ENCODE measurements at places on chromosomes 4 and X.

DNA sequence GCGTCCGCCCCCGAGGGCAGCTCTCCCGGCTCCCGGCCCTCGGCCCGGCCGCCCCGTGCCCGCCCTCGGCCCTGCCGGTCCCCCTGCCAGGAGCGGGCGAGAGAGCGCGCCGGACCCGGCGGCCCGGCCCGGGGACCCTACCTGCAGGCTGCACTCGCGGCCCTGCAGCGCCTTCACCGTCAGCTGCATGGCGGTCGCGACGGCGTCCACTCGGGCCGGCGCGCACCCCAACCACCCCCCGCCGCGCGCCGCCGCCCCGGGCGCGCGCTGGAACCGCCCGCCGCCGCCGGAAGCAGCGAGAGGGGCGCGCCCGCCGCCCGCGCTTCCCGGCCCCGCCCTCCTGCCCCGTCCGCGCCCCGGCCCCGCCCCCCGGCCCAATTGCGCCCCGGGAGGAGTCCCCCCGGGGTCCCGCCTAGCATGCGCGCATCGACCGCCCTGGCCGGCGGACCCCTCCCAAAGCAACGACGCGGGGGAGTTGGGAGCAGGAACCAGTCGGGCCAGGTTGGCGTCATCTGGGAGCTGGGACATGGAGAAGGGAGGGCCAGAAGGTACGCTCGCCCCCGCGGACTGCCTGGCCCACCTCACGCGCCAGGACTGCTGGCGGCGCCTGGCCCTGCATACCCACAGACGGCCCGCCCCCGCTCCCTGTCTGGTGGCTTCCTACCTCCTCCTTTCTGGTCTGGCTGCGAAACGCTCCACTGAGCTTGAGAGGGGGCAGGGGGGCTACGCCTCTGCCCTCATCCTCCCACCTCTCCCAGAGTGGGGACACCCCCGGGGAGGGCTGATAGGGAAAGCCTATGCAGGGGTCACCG, at the start of gene UBL4A:
UBL4A (minus strand) TSS at position 220 of the 812 bp plus-strand sequence; CDS start at position 189, 31 bp downstream.
- no peaks in the 10 kb centered on the region for H3K27me3 ChIP-seq
- H3K36me3 ChIP-seq = peaks cover 4% of the 10 kb centered on the region
- peak within 1 kb of the TSS; percentile 72 for H3K4me3 ChIP-seq
- peak; percentile 75 for DNase-seq
- no peaks in the 10 kb centered on the region for H3K4me1 ChIP-seq

DNA sequence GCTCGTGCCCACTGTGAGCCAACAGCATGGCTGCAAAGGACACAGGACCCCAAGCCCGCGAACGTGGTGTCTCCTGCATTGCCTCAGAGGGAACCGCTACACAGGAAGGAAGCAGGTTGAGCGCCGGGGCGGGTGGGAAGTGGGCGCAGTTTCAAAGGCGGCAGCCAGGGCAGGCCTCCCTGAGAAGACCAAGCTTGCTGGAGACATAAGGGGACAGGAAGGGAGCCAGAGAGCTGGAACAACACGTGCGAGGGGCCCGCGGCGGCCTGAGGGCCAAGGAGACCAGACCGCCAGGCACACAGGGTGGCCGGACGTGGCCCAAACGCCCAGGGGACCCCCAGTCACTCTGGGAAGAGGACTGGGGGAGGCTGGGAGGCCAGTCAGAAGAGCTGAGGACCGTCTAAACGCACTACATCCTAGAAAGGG, 32.0 kb downstream of the CTBP1 start:
- H3K36me3 ChIP-seq = peaks cover 32% of the 10 kb centered on the region
- H3K27me3 ChIP-seq = no peaks in the 10 kb centered on the region
- no peak overlapping the region for H3K4me3 ChIP-seq
- DNase-seq = no peak
- H3K4me1 ChIP-seq = no peaks in the 10 kb centered on the region

GRCh38 chrX:22922961-22923360, 76.8 kb upstream of the DDX53 start:
- H3K4me1 ChIP-seq = no peaks in the 10 kb centered on the region
- no peak overlapping the region for H3K27ac ChIP-seq
- no peaks in the 10 kb centered on the region for H3K36me3 ChIP-seq

GRCh38 chr4:128560754-128561495, 248.6 kb upstream of the JADE1 start:
- DNase-seq = peak; percentile 61
- H3K27ac ChIP-seq = no peak overlapping the region

GRCh38 chrX:145729635-145730034, 88.0 kb upstream of the SLITRK2 start:
- no peaks in the 10 kb centered on the region for H3K27me3 ChIP-seq
- H3K4me3 ChIP-seq = no peak overlapping the region
- no peaks in the 10 kb centered on the region for H3K4me1 ChIP-seq
- DNase-seq = no peak

GRCh38 chrX:2820136-2820771, 8.5 kb upstream of the GYG2 start:
- no peaks in the 10 kb centered on the region for H3K4me1 ChIP-seq
- no peaks in the 10 kb centered on the region for H3K36me3 ChIP-seq
- no peaks in the 10 kb centered on the region for H3K27me3 ChIP-seq
- DNase-seq = peak; percentile 32
- no peak overlapping the region for H3K4me3 ChIP-seq
- H3K27ac ChIP-seq = no peak overlapping the region

DNA sequence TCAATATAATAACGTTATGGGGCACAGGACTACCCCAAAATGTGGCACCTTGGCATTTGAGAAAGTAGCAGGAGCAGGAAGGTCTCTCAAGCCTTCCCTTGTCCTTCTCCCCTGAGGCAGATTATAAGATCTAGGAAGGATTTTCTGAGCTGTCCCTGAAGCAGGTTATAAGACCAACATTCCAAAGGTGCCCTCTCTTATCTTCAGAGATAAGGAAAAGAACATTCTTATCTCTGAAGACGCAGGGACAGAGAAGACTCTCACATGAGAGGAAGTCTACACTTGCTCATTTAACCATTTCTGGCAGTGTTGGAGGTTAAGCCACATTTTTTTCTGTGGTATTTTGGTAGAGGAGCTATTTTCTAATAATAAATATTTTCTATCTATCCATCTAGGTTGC, 437.9 kb upstream of the MAOA start:
- H3K4me1 ChIP-seq = no peaks in the 10 kb centered on the region
- H3K27me3 ChIP-seq = no peaks in the 10 kb centered on the region
- DNase-seq = no peak
- no peak overlapping the region for H3K27ac ChIP-seq

GRCh38 chr4:16608123-16608522, 290.3 kb downstream of the LDB2 start:
- H3K27me3 ChIP-seq = no peaks in the 10 kb centered on the region
- H3K27ac ChIP-seq = no peak overlapping the region
- no peaks in the 10 kb centered on the region for H3K36me3 ChIP-seq
- DNase-seq = no peak
- H3K4me1 ChIP-seq = peaks cover 4% of the 10 kb centered on the region

GRCh38 chrX:45699158-45699557, 498.5 kb upstream of the DIPK2B start:
- no peak for DNase-seq
- H3K27me3 ChIP-seq = no peaks in the 10 kb centered on the region
- no peak overlapping the region for H3K4me3 ChIP-seq
- no peaks in the 10 kb centered on the region for H3K4me1 ChIP-seq

GRCh38 chrX:55056820-55057674, 17.8 kb upstream of the PAGE2B start:
- H3K27me3 ChIP-seq = no peaks in the 10 kb centered on the region
- H3K27ac ChIP-seq = peak overlapping the region; percentile 44
- no peak overlapping the region for H3K4me3 ChIP-seq
- no peak for DNase-seq
- no peaks in the 10 kb centered on the region for H3K36me3 ChIP-seq
- no peaks in the 10 kb centered on the region for H3K4me1 ChIP-seq

DNA sequence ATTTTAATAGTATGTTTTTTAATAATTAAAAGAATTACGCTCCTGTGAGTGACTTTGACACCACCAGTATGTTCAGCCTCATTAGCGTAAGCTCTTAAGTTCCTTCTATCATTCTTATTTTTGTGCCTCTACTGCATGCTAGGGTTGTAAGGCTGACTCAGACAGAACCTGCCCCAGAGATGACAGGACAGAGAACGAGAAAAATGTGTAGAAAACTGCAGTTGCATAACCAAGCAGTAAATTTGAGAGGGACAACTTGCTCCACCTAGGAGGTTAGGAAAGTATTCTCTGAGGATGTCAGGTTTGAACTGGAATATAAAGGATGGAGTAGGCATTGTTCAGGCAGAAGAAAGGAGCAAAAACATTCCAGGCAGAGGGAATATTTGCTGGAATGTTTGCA, 98.7 kb downstream of the NFKB1 start:
- no peak overlapping the region for H3K4me3 ChIP-seq
- no peak overlapping the region for H3K27ac ChIP-seq
- no peak for DNase-seq
- H3K27me3 ChIP-seq = no peaks in the 10 kb centered on the region

- no peak overlapping the region for H3K27ac ChIP-seq
- no peaks in the 10 kb centered on the region for H3K36me3 ChIP-seq
- H3K27me3 ChIP-seq = peaks cover 28% of the 10 kb centered on the region
- no peak for DNase-seq
Observed at GRCh38 chr4:6658209-6658595, 17.7 kb downstream of the MRFAP1 start.

DNA sequence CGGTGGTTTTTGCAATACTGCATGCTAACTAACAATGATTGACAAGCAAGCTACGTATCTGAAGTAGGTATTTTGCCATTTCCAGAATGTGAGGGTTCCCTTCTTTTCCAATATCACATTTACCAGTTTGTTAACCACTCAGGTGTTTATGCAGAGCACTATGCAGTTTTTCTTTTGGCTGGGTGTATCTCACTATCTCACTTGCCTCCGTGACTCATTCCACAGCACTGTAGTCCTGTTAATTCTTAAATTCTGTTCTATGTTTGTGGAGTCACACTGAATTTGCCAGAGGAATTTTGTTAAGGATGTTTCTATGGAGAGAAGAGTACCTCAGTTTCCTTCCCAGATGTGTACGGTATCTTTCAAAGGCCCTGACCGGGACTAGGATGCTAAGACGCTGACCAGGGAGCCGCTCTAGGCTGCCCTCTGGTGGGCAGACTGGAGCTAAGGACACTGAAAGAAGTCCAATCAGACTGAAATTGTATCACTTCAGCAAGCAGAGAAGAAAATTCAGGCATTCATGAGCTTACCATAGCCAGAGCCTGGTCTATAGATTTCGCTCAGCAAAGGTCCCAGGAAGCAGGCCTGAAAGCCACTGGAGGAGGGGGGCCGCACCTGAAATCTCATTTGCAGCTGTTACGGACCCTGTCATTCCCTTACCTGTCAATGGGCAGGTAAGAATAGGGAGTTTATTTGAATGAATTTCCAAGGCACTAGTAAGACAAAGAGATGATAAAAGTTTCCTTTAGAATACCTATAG, 388.4 kb upstream of the SPOCK3 start:
- DNase-seq = peak; percentile 88
- H3K36me3 ChIP-seq = no peaks in the 10 kb centered on the region
- H3K4me3 ChIP-seq = no peak overlapping the region
- H3K27me3 ChIP-seq = no peaks in the 10 kb centered on the region
- no peak overlapping the region for H3K27ac ChIP-seq

DNA sequence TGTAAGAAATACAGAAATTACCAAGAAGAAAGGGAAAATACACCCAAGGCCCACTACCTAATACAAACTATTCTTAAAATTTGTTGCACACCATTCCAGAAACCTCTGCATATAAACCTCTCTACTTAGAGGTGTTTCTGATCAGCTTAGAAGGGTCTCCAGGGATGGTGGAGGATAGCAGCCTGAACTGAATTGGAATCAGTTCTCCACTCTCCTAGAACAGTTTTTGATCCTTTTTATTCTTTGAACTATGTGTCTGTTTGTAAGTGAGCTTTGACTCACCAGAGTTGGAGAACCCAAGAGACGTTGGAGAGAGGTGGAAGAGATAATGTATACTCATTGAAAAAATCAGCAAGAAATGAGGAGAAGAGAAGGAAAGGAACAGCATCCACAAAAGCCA, 96.6 kb upstream of the OTUD4 start:
- H3K4me3 ChIP-seq = no peak overlapping the region
- DNase-seq = no peak
- no peaks in the 10 kb centered on the region for H3K4me1 ChIP-seq
- no peaks in the 10 kb centered on the region for H3K36me3 ChIP-seq

DNA sequence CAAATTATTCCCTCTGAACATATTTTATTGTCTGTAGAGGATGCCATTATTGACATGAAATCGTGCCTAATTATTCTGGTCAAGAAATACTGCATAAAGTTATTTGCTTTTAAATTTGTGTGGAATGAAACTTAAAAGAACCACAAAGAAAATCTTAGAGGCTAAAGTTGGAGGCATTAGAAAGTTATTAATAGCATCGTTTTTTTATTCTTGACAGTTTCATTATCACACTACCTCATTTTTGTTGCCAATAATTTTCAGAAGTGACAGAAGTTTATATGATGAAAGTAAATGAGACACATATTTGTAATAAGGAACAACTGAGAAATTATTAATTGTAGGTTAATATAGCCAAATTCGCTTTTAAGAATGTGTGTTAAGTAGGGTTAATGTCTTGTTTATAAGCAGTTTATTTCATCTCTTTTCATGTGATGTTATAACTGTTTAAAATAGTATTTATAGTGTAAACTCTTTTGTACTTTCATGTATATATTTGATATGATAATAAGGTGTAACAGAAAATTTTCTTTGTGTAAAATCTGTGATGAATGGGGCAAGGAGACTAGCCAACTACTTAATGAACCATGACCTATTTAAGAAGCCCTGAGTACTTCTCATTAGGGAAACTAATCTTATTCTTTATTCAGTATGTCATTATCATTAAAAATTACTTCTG, 54.5 kb upstream of the GRIA2 start:
- DNase-seq = no peak
- H3K27me3 ChIP-seq = no peaks in the 10 kb centered on the region
- H3K36me3 ChIP-seq = no peaks in the 10 kb centered on the region
- no peak overlapping the region for H3K27ac ChIP-seq
- no peak overlapping the region for H3K4me3 ChIP-seq

DNA sequence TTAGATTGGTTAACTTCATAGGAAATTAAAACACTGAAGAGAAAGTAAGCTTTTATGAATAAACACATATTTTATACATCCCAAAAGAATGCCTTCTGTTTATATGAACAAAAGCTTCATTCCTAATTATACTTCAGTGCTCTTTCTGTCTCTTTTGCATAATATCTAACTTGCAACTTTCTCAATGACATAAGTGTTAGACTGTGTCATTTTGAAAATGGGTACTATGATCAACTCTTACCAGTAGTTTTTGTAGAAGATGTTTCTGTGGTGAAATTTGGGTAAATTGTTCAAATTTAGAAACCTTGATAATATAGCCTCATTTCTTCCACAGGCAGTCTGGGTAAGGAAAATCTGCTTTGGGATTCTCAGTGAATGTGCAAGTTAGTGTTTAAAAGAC, 991.4 kb downstream of the CCSER1 start:
- no peaks in the 10 kb centered on the region for H3K36me3 ChIP-seq
- no peaks in the 10 kb centered on the region for H3K27me3 ChIP-seq
- no peaks in the 10 kb centered on the region for H3K4me1 ChIP-seq
- no peak overlapping the region for H3K27ac ChIP-seq
- DNase-seq = no peak
